NCI-H1417 treated with DMSO at 0.1 percent for 48 hours (cell line): ENCODE measurements at places on chromosomes 4 and X.

GRCh38 chrX:145816601-145817315 lies 871 bp upstream of the SLITRK2 start:
- DNase-seq, result no peak

DNA sequence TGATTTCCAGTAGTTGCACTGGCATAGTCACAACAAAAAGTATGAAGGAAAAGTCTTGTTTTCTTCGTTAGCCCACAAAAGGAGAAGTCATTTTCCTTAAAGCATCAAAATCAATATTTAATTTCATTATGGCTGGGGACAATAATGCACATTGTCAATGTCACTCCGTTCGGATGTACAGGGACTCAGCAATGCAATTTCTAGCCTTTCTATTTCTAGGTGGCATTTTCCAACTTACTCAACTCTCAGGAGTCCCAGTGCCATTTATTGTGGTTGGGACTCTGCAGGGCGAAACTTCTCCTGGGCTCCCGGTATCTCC lies 99.6 kb downstream of the CEP135 start:
- DNase-seq, result no peak

DNA sequence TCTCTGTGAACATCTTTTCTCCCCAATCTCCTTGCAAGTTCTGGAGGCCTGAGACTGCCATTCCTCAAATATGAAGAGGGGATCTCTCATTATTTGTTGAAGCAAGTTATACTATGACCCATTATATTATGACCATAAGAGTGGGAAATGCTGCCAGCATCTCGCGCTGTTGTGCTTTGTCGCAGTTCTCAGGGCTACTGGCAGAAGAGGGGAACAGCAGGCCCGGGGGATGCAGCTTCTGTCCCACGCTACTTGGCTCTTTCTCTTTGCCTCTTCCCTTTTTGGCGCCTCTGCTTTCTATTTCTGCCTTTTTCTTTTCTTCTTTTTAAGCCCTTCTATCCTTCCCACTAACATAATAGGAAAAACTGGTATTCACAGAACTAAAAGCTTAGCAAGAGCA lies 64.2 kb downstream of the GEMIN8 start:
- no peak for DNase-seq

DNA sequence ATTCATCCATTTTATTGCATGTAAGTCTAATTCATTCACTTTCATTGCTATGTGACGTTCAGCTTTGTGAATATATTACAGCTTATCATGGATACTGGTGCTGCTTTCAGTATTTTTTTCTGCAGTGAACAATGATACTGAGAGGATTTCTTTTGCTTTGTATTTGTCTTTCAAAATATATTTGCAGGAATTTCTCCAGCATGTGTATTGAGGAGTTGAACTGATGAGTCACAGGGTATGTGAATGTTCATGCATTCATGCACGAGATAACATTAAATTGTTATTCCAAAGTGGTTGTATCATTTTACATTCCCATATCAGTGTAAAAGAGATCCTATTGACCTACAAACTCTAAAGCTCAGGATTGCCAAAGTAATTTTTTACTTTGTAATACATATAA lies 283.8 kb upstream of the ARSJ start:
- DNase-seq, result no peak

DNA sequence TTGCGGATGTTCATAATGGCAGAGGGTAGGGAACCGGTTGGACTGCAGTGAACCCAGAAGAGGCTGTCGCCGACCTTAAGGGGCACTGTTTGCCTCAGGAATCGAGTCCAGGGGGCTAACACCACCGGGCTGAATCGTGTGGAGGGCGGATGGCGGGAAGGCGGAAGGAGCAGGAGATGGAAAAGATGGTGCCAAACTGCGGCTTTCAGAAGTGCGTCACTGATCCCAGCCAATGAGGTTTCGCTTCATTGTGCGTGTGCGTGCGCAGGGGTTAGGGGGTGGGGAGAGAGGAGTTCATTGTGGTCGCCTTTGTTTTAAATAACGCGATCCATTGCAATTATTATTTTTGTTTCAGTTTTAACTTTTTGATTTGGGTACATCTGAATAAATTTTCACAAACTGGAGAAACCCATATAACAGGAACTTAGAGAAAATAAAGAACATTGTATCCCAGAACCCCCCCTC lies at the start of gene NAA11:
Gene NAA11 (minus strand): TSS at position 198 of the 465 bp plus-strand sequence. CDS start 184 bp downstream, at position 14.
- no peak for DNase-seq

GRCh38 chr4:99690990-99691389 lies 33.4 kb upstream of the C4orf54 start:
- DNase-seq, result no peak

- no peak for DNase-seq
These were observed 138.6 kb downstream of the HDX start for GRCh38 chrX:84363663-84364062.

GRCh38 chrX:38335382-38335781 lies 8.1 kb upstream of the RPGR start:
- DNase-seq, result no peak

DNA sequence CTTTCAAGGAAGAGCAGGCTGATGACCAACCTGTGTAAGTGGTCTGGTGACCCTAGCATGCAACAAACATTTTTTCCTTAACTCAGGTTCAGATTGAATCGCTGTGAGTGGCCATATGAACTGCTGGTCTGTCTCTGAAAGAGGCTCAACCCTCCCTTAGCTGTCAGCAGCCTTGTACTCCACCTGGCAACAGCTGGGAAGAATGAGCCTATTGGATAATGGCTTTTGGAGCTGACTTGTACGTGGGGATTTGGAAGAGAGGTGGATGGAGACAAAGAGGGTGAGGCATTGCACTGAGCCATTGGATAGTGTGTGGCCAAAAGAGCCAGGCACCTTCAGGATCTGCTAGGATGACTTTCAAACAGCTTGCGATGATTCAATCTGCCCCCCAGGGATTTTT lies 35.7 kb upstream of the BMP15 start:
- DNase-seq, result no peak

DNA sequence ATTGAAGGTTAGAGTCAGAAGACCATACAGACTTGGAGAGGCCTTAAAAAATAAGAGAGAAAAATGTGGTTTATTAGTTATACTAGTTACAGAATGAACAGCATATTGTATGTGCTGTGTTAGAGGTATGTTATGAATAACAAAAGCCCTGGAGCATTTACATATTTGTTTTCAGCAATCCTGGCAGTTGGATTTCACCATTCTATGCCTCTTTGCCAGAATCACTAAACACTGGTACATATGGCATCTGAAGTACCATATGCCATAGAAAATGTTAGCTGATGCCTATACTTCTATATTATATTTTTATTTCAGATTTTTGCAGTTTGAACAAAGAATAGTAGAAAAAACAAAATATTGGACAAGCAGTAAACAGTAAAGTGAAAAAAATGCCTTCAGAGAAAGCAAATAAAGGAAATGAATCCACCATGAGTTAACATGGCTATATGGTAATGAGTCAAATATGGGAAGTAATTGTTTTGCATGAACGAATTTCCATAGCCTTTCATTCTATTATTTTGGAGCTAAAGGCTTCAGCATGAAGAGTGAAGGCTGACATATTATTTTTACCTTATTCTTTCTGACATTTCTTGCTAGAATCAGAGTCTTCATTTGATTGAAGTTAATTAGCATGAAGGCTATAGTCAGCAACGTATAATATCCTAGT lies 41.9 kb upstream of the PRDM8 start:
- no peak for DNase-seq

- no peak for DNase-seq
These were observed 98.6 kb upstream of the ATXN3L start for GRCh38 chrX:13418126-13419097.

DNA sequence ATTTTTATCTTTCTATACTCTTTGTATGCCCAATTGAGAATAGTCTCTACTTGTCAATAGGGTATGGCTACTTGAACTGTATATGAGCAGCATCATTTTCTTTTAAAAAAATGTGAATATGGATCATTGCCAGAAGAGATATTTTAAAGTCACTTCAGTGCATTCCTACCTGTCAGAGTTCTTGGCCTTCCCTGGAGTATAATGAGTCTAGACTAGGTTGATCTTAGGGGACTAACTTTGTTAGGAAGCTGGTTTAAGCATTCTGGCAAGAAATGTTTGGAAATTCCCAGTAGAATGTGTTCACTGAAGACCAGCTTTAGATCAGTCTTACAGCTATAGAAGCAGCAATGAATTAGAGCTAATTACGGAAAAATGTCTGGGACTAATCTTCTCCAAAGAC lies 178.2 kb downstream of the FAT4 start:
- DNase-seq, result no peak

DNA sequence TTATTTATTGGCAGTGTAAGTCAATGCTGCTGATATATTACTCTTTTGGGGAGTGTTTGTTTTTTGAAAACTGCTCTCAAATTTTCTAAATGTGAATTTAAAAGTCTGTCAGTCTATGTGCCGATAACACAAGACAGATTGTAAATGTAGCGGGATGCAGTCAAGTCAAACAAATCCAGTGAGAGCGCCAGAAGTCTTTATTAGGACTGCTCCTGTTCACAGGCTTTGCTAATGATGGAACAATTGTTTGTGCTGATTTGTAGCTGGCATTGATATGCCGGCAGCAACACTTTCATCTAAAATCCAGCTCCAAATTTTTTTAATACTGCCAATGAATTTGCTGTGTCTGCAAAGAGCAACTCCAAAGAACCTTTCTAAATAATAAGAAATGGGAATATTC lies 78.7 kb upstream of the TET2 start:
- no peak for DNase-seq

DNA sequence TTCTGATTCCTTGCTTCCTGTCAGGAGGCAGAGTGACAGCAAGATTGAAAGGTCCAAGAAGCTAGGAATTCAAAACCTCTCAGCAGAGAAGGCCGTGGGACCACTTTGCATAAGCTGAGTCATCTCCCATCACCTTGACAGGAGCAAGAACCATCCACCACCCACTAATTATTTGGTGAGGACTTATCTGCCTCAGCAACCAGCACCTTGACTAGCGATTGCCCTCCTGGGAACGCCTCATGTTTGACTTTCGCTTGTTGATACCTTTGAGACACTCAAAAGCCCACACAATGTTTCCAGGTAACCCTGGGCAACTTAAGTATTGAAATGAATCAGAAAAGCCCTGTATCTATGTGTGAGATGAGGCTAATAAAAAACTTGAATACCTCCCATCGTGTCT lies 233.5 kb upstream of the GYPA start:
- DNase-seq, result no peak

- DNase-seq, result no peak
These were observed 167.3 kb upstream of the SH3RF1 start for GRCh38 chr4:169438057-169438480.

DNA sequence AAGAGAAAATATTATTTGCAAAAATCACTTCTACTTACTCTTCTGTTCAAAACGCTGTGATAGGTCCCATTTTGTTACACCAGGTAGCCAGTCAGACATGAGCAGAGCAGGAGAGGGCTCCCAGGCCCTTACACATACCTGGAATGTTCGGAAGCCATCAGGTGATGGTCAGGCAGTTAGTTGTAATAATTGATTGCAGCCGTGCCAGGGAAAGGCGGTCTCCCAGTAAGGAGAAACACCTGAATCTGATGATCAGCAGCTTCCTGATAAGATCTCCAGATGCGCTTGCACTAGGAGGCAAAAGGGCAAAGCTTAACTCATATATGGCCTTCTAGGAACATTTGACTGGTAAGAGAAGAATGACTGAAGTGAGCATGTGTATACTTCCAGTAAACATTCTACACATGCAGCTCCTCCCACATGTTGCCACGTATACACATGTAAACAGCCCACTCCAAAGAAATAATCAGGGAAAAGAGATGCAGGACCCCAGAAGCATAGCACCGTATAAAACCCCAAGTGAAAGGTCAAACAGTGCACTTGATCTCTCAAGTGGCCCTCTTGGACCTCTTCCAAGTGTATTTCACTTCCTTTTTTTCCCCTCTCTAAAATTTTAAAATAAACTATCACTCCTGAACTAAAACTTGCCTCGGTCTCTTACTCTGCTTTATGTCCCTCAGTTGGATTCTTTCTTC lies 1338.0 kb downstream of the FSTL5 start:
- no peak for DNase-seq

DNA sequence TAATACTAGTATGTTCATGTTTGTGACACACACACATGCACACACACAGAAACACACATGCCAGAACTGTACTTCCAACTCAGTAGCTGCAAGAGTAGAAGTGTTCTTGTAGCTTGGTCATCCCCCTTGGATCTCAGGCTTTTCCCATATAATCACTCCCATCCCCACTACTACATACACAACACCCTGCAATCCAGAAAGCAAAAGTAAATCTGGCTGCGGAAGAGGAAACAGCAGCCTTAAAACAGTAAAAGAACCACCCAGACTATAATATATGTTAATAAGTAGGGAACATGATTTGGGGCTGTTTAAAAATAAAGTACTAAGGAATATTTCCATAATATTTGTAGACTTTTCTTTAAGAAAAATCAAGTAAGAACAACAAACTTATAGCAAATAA lies 103.2 kb downstream of the AMMECR1 start:
- DNase-seq, result no peak

- peak; percentile 39 for DNase-seq
These were observed 14.3 kb downstream of the JCHAIN start for GRCh38 chr4:70651864-70652506.

- DNase-seq, result no peak
These were observed 356.6 kb upstream of the ACTRT1 start for GRCh38 chrX:128408842-128409241.

DNA sequence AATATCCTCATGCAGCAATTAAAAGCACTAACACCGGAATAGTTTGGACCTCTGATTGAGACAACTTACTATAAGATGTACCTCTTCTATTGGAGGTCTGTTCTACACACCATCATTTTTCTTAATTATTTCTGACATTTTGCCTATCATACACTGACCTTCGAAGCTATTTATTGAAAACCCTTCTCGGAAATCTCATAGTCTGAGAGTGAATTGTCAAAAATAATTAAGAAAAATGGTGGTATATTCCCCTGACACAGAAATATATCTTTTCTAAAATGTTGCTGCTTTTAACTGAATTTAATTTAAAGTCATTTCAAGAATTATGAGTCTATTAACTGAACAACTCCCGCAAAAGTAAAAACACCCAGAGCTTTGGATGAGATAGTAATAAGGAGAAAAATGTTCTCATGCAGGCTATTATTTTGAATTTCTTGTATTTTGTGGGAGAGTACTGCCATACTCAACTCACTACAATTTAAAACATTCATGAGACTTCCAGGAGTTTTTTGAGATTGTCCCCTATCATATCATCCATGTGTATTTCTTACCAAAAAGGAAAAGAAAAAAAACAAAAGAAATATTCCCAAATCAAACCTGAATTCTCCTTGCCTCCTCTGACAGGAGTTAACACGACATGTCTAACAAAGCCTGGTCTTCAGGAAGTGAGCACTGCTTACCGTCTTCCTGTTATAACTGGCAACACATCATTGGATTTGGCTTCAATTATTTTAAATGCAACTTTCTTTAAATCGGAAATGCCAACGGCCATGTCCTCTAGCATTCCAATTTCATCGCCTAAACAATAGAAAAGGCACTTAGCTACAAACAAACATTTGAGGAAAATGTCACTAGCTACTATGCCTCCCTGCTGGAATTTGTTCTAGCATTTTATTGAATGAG lies 485.3 kb downstream of the IL15 start:
- DNase-seq, result no peak

GRCh38 chr4:48804584-48805301 lies 24.7 kb upstream of the FRYL start:
- no peak for DNase-seq
